B cell (primary cell): ENCODE measurements at places on chromosomes 3 and 15. TPM values are rescaled to one million over a fixed set of nuclear protein-coding genes. Genes with fewer than 3 reads are reported as not detected.

DNA sequence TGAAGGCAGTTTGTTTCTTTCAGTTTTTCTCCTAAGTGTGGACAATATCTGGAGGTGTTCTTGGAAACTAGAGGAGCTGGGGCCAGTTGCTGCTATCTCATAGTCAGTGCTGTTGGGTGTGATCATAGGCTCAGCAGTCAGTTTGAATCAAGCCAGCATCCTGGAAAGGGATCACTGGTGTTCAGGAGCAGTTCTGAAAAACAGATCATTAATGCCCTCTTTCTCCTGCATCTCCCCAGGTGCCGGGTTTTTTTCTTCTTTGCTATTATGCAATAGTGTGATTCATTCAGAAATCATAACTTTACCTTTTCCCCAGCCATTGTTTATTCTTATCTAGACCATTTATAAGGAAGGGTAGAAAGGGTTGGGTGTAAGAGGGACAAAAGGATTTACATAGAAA, 24.0 kb downstream of the LNP1 start:
- no peak for DNase-seq

DNA sequence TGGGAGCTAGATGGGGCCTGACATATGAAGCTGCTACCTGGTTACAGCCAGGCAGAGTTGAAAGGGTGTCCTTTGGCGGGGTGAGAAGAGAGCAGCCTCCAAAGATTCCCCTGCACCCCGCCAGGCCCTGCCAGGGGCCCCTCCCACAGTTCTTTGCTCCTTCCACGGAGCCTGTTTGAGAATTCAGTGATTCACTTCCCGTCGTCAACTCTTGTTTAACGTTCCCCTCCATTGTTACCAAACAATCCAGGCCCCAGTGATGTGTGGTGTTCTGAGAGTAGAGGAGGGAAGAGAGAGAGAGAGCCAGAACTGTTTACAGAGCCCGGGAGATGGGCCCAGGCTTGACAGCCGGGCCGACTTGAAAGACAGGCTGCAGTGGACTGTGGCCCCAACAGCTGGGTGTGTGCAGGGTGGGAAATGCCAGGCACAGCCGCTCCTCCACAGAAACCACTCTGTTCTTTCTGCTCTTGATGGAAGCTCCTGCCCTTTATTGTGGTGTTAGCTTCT, 81.5 kb downstream of the SMAD3 start:
- no peak for DNase-seq

Gene MUSTN1
- 0.79 and 5.1 TPM in 2 replicates for total RNA-seq

Gene TM6SF1
- total RNA-seq: 1.4 and 1.6 TPM in 2 replicates

DNA sequence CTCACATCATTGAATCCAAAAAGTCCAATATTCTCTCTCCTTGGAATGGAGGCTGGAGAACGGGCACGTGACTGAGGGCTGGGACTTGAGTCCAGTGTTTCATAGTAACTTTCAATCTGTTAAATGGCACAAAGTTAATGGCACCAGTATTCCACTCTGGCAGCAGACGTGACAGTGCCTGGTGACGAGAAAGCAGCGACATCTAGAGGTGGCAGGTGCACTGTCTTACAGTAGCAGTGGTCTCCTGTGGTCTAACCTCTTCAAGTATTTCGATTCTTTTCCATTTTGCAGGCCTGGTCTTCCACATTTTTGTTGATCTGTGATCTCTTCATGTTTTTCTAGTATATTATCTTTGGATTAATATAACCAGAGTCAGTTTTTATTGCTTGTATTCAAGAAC, 107.1 kb downstream of the OXSM start:
- no peak for DNase-seq
